CD4-positive, alpha-beta T cell treated with Interleukin-4 for 1 hour (primary cell): ENCODE measurements at places on chromosomes 2 and 18.

DNA sequence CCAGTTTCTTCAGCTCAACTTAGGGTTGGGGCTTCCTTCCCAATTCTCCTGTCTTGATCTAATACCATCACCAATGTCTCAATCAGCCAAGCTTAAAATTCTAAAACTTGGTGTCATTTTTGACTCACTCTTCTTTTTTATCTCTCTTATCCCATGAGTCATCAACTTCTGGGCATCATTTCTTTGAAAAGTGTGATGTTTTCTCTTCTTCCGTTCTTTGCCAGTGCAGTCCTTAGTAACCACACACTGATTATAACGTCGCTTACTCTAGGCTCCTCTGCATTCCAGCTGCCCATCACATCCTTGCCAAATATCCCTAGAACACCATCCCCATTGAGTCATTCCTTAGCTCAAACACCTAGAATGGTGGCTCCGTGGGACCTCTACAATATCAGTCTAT, 27.4 kb upstream of the MRO start:
- no peak for DNase-seq

- DNase-seq: peak; percentile 55
Measured at GRCh38 chr2:33583194-33583938, 15.7 kb downstream of the FAM98A start.

DNA sequence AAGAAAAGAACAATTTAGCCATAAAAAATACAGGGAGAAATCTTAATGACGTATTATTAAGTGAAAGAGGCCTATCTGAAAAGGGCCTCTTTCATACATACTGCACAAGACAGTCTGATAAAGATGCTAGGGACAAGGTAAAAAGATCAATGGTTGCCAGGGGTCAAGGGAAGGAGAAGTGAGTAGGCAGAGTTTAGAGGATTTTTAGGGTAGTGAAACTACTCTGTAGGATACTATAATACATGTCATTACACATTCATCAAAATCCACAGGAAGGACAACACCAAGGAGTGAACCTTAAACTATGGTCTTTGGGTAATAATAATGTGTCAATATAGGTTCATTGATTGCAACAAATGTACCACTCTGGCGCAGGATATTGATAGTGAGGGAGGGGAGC, 289.3 kb downstream of the FSIP2 start:
- no peak for DNase-seq

DNA sequence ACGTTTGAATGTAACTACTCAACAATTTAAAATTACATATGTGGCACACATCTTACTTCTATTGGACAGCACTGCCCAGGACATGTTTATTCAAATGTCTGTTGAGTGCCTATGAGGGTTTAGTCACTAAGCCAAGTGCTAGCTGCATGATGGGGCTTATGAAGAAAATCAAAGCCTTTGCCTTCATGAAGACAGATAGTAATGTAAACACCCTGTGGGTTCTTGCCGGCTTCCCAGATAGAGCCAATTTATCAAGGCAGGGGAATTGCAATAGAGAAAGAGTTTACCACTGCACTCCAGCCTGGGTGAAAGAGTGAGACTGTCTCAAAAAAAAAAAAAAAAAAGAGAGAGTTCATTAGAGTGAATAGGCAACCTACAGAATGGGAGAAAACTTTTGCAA, 43.7 kb upstream of the NEB start:
- no peak for DNase-seq

- no peak for DNase-seq
Measured at GRCh38 chr2:212730994-212731393, 192.4 kb upstream of the ERBB4 start.

GRCh38 chr2:118667348-118667747, 180.1 kb downstream of the EN1 start:
- DNase-seq: no peak
